ENCODE measurements at places on chromosomes 6 and 20.

DNA sequence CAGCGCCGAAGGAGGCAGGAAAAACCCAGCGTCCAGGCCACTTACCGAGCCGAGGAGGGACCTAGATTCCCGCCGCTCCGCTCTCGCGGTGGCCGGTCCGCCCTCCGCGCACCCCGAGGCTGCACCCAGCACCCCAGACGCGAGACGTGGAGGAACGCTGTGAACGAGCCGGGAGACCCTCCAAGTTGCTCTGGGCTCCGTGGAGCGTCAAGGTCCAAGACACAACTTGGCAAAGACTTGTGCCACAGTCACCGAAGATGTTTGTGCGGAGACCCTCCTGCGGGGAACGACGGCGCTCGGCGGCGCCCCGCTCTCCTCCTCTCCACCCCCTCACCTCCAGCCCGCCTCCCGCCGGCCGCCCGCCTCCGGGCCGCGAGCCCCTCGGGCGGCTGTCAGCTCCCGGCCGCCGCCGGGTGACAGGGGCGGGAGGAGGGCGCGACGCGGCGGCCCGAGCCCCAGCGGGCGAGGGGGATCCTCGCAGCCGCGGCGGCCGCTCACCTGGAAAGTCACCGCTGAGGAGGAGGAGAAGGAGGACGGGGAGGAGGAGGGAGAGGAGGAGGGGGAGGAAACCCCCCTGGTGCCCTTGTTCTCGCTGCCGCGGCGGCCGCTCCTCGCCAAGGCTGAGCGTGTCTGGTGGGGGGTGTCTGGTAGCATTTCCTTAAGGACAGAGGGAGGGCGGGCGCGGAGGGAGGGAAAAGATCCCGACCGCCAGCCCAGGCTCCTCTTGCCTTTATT lies 637 bp upstream of the HIVEP2 start:
- peak; percentile 68 for DNase-seq

DNA sequence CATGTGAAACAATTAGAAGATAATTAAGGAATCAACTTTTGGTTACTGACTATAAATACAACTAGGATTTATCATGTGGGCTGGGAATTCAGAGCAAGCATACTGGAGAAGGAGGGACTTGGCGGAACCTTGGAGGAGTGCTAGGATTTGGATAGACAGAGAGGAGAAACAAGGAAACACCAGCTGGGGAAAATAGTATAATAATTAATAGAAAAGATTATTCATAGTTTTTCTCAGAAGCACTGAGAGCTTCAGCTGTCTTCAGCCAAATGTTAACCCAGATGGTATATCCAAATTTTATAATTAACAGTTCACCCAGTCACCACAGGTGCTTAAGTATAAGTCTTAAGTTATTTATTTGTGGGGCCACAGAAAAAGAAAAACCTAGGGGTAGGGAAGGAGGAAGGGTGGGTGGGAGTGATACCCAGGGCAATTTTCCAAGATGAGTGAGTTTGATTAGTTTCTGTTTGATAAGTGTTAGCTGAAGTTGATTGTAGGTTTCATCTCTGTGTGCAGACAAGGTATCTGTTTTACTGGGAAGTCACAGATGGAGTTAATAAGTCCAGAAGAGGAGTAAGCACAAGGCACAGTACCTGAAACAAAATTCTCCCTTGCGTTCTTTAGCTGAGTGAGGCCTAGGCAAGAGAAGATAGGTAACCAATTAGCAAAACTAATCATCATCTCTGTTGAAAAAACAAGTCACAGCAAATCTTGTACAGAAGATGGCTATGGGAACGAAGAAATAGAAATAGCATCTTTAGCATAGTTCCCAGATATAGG lies 175.5 kb downstream of the TFAP2B start:
- DNase-seq = no peak

- no peak for DNase-seq
These were observed 444.2 kb upstream of the JAG1 start for GRCh38 chr20:11117808-11118528.

- DNase-seq = no peak
These were observed 11.6 kb upstream of the ASCC3 start for GRCh38 chr6:100892693-100893092.

GRCh38 chr20:35271904-35272303 lies 6.0 kb downstream of the MMP24OS start:
- no peak for DNase-seq

DNA sequence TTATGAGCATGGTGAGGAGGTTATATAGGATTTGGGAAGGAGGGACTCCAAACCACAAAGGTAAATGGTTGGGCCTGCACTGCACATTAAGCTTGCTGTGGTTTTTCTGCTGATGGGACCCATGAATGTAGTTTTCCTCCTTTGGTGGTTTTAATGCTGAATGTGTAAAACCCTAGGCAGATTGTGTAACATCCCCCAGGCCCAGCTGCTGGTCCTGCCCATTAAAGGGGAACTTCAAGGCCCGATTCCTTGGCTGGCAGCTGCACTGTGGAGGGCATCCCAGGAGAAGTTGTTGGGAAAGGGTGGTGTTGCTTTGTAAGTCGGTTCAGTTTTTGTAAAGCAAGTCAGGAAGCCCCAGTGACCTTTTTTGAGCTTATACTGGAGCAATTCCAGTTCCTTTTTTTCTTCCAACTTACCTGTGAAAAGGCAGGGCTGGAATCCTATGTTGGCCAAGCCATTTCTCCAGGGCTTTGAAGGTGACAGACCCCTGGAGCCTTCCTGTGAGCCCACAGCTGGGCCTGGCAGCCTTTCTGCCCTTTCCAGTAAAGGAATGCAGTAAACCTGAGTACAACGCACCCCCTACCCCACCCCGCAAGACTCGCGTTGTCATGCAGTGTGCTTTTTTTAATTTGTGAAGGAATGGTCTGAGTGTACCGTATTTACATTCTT lies 43.1 kb upstream of the NAA20 start:
- DNase-seq = no peak

DNA sequence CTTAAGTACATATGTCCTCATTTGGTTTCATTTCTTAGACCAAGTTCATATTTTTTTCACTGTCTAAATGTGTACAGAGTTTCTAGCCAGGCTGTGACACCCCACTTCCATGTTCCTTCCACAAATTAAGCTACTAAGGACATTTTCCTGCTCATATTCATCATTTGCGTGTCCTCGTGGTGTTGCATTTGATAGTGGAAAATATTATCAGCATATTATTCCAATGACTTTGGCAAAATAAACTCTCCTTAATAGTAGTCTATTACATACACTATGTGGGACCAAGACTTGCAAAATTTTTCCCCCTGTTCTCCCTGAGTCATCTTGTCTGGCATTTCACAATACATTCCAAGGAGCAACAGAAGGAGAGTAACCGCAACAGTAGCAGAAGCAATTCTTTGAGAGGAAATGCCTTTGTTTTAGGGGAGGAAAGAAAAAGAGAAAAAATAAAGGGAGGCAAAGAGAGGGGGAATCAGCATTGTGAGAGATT lies 599.2 kb downstream of the COL12A1 start:
- DNase-seq = no peak

GRCh38 chr6:38714239-38715015 lies 684 bp upstream of the DNAH8 start:
- DNase-seq = no peak

GRCh38 chr6:101266063-101266462 lies 127.4 kb upstream of the GRIK2 start:
- no peak for DNase-seq

DNA sequence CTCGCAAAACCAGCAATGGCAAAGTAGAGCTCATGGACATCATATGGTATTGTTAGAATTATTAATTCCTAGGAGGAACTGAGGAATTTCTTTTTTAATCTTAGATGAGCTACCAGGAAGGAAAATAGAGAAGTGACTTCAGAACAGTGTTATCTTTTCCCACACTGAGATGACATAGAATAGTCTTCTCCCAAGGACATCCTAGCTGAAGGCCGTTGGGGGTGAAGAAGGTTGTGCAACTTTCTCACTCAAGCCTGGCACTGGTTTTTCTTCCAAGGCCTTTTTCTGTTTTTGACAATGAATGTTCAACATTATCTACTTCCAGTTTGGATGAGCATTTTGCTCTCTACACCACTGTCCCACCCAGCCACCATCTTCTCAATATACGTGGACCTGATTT lies 35.8 kb upstream of the MAS1 start:
- no peak for DNase-seq

- DNase-seq = no peak
These were observed 75.5 kb downstream of the NOL4L start for GRCh38 chr20:32509639-32510066.

DNA sequence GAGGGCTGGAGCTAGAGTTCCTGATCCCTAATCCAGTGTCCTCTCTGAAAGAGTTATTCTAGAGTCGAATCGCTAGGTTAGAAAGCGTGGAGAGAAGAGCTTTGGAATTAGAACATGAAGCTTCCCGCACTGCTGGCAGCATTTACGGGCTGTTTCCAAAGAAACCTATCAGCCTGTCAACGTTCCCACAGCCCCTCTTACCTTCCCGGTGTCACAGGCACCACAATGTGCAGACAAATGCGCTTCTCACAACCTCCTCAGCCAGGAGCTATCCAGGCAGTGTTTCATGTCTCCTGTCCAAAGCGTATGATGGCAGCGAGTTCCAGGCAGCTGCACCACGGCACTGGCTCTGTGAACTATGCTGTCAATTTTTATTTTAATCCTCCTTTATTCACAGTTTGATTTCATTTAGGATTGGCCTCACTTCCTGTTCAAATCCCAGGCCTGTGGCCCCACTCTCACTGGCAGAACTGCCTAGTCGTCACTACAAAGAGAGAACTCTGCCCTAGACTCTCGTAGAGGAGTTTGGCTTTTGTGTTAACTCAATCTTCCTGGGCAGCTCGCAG lies 322.8 kb upstream of the SOX4 start:
- no peak for DNase-seq

DNA sequence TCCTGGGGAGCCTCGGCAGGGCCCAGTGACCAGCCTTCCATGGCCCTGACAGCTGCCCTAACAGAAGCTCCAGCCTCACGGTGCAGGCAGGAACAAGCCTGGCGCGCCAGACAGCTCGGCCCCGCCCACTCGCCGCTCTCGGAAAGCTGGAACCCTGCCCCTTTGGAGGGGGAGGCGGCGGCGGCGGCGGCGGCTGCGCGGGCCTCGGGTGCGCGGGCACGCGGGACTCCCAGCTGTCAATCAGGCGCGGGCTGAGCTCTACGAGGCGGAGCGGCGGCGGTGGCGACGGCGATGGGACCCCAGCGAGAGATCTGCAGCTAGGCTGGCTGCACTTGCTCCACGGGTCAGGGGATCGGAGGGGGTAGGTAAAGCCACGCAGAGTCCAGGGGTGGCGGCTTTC lies at the start of gene NRSN1:
TSS of gene NRSN1 (plus strand) at position 236 of the 400 bp plus-strand sequence. CDS start 8,113 bp downstream, outside the sequence.
- peak; percentile 61 for DNase-seq

GRCh38 chr6:112881828-112882780 lies 535.0 kb downstream of the RFPL4B start:
- no peak for DNase-seq

GRCh38 chr6:13327691-13328075 lies 654 bp downstream of the TBC1D7 start:
- no peak for DNase-seq

DNA sequence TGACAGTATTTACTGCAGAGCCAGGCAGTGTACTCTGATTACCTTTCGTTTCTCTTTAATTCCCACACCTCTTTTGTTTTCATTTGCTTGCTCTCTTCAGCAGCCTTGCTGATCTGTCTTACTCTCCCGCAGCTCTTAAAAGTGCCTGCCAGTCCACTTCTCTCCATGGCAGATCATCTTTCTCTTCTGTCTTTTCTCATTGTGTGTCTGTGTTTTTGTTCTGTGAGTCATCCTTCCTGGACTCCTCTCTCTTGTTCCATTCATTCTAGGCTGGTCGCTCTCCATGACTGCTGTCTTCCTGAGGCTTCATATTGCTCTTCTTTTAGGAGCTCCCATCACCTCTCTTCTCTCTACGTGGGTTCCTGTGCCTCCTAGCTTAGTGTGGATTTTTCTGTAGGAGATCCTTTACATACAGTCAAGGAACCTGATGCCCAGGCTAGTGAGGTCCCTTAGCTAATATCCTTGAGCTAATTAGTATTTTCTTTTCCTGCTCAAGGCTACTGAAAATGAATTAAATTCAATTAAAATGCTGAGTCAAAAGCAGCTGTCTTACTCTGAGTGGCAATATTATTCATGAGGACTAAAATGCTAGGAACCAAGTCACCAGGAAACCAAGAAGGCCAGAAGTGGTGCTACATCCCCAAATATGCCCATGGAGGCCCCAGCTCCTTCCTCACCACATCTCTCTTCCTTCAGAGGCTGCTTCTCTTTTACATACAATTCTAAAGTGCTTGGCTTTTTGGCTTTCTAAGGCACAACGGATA lies 86.1 kb downstream of the SLX4IP start:
- no peak for DNase-seq

DNA sequence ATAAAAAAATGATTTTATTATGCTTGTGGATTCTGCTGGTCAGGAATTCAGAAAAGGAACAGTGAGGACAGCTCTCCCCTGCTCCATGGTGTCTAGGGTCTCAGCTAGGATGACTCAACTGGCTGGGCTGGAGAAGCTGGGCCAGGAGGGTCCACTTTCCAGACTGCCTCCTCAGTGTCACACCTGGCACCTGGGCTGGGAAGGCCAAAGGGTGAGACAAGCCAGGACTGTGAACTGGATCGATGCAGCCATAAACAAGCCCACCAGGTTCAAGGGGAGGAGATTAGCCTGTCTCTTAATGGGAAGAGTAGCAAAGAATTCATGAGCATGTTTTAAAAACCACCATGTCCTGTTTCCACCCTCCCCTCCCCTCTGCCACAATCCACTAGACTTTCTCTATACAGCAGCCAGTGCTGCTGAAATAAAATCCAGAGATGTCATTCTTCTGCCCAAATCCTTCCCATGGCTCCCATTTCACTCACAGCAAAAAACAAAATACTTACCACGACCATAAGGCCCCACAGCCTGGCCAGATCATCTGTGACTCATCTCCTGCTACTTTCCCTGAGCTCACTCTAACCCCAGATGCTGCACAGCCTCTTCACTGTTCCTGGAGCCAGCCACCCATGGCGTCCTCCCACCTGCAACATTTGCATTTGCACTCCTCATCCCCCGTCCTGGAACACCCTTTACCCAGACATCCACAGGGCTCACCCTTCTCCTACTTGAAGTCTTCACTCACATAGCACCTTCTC lies 13.8 kb downstream of the SPTLC3 start:
- DNase-seq = no peak

GRCh38 chr6:163956571-163957407 lies 542.3 kb downstream of the QKI start:
- DNase-seq = peak; percentile 90

GRCh38 chr6:18400831-18401446 lies 13.8 kb downstream of the RNF144B start:
- no peak for DNase-seq

DNA sequence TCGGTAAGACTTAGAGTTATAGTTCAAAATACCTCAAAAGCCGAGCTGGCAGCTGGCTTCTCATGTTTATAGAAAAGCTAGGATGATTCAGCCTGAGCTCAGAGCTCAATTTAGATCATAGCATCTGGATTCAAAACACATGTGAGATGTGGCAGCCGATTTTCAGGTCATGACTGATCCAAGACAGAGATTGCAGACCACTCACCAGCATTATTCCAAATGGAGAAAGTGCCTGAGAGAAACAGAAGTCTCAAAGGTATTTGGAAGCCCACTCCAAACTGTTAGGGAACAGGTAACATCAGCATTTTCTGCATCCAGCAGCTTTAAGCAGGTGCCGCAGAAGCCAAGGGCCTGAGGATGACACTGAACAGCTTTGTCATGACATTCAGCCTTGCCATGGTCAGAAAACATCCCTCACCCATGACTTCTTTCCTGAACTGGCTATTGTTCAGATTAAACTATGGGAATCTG lies 102.2 kb downstream of the BACH2 start:
- no peak for DNase-seq

GRCh38 chr6:22801831-22802230 lies 232.5 kb downstream of the HDGFL1 start:
- no peak for DNase-seq

GRCh38 chr6:24031496-24031895 lies 94.5 kb upstream of the NRSN1 start:
- DNase-seq = no peak
